Left ventricle myocardium superior (tissue), 1 donor: ENCODE measurements at places on chromosomes 4 and X. TPM values are rescaled to one million over a fixed set of nuclear protein-coding genes. Genes with fewer than 3 reads are reported as not detected.

GRCh38 chrX:46953597-46953996 is 41.4 kb downstream of the JADE3 start:
- no peak for DNase-seq

DNA sequence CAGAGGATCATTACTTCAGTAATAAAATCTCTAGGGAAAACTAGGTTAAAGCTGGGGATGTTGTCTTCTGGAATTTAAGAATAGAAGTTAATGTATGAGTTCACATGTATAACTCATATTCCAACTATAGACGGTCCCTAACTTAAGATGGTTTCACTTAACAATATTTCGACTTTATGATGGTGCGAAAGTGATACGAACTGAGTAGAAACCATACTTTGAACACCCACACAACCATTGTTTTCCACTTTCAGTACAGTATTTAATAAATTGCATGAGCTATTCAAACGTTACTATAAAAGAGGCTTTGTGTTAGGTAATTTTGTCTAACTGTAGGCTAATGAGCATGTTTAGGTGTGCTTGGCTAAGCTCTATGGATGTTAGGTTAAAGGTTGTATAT is 38.7 kb downstream of the CCSER1 start:
- no peak for DNase-seq

DNA sequence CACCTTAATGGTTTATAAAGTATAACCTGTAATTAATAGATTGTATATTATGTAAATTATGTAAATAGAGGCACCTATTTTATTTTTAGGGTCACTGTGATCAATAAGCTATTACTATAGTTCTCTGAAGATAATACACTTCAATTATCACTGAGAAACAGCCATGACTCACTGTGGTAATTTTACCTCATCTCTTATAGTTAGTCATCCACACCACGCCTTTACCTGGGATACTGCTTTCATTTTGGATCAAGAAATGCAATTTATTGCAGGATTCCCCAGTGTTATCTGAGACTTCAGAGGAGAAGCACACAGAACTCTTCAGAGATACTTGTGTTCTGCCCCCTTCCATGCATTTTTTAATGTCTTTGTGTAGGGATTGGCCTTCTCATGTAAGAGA is 348.1 kb upstream of the ATOH1 start:
- DNase-seq, result no peak

- DNase-seq, result no peak
Measured at GRCh38 chr4:30753316-30753715, 33.1 kb downstream of the PCDH7 start.

DNA sequence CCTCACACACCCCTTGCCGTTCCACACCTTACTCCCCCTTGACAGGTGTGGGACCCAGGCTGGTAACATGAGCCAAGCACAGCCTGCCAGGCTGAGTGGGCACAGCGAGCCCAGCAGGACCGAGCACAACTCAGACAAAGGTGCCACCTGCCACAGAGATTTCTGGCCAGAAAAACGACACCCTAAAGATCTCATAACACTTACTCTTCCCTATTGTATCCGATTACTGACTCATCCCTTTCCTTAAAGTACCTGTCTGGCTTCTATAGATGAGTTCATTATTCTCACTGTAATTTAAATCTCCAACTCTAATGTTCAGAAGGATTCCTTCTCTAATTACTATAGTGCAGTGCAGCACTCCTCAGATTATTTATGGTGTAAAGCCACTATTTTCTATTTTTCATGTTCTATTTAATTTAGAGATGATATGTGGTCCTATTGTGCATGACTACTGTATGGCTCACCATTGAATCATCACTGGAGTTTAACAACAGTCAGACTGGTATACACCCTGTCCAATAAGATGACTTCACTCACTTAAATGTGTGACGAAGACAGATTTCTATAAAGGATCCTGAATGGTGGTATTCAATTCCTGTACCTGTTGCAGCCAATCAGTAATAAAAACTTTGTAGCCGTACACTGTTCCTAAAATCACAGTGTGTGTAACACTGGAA is 7.6 kb upstream of the SYTL5 start:
- no peak for DNase-seq

DNA sequence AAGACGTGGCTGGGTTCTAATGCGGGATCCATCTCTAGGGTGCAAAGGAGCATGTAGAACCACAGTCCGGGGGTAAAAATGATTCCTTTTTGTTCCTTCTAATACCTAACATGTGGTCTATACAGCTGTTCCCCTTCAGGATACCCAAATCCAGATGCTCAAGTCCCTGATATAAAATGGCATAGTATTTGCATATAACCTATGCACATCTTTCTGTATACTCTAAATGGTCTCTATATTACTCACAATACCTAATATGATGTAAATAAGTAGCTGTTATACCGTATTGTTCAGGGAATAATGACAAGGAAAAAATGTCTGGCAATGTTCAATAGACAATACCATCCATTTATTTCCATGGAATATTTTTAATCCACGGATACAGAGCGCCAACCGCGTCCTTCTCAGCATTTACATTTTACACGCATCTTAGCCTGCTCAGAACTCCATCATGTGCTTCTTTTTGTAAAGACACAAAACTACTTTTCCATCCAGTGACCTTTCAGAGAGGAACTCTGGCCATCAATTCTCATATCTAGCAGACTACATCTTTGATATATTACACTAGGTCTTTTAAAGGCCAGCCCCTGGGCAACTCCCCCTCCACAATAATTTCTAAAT is 31.9 kb downstream of the ACSL1 start:
- DNase-seq, result no peak

DNA sequence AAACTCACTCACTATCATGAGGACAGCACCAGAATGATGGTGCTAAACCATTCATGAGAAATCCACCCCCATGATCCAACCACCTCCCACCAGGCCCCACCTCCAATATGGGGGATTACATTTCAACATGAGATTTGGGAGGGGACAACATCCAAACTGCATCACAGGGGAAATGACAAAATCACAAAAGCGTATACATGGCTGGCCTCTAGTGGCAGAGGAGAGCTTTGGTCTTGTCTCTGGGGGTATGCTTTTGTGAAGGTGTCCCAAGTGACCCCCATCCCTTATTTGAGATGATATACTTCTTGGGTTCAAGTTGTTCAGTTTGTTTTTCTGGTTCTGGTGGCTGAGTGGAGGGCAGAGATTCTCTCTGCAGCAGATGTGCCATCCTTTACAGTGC is 8.5 kb upstream of the SETD7 start:
- DNase-seq, result no peak

DNA sequence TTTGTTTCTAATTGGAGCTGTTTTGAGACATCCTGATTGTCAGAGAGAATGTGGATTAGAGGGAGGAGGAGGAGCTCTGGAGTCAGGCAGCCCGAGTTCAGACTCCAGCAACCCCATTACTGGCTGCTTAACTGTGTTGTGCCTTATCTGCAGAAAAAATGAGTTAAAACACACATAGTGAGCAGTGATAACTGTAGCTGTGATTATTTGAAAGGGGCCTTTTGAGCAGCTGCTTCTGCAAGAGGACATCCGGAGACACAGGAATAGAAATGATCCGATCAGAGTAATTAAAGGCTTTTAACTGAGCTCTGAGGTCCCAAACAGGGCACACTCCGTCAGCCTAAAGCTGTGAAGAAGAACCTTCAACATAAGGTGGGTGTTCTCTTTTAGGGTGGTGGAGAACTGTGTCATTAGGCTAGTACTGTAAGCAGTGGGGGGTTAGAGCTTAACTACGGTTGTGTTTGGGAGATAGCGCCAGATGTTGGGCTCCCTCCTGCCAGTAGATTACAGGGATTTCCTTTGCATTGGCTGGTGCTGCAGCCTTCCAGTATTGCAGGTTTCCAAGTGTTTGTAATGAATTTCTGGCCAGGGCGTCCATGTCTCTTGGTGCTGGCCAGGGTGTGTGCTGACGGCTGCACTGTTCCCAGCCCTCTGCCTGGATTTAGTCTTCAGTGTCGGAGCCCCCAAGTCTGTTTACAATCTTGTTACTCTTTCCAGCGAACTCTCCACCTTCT is 24.3 kb downstream of the ADD1 start:
- DNase-seq, result peak; percentile 58

GRCh38 chr4:164949448-164950143 is 27.9 kb downstream of the TRIM61 start:
- no peak for DNase-seq

DNA sequence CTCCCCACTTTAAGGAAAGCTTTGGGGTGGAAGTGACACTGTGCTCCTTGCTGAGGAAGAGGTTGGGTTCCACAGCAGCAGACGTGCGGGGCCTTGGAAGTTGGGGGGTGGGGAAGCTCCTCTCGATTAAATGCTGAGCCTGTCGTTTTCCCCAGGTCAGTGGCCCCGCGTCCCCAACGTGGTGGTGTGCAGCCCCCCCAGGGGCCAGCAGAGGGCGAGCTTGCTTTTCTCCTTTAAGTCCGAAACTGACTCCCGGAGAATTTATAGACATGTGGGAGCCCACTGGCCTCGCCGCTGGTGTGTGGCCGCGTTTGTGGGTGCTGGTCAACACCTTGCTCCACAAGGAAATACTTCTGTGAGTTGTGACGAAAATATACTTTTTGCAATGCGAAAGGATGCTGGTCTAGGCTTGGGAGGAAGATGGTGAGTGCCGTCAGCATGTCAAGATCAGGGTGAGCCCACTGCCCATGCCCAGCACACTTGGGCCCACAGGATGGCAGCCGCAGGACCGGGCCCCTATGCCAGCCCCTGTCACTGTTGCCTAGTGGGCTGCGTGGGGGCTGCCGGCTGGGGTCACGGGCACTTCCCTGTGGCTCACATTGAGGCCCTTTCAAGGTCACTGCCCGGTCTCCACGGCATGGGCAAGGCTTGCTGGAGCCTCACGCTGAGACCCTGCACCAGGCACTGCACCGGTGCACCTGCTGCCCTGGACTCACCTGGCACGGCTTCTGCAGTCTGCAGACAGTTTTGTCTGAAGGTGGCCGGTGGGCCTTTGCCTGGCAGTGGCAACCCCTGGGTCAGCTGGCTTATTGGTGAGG is 9.4 kb downstream of the UVSSA start:
- DNase-seq, result peak; percentile 83

DNA sequence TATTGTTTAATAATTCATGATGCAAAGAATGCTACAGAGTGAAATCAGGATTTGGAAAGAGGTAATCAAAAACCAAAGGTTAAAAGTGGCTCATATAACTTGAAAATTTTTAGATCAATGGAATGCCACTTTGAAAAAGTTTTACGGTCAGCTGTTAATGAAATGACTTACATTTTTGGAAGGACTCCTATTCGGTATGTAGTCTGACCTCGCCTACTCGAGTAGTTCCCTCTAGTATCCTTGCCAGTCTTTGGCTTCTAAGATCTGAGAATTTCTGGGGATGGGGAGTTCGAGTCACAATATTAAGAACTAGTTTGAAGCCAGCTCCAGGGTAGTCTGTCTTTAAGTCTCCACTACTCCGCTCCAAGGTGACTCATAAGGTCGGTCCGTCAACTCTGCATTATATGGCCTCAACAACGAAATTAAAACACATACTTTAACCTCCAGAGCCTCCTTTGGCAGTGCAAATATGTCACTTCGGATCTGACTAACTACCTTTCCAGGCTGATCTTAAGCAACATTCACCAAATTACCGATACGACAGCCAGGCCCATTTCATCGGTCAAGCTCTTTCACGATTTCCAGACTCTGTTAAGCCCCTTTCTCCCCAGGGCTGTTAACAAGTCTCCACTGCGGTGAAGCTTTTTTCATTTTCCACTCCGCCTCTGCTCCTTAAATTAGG is 733 bp upstream of the NAA15 start:
- no peak for DNase-seq

DNA sequence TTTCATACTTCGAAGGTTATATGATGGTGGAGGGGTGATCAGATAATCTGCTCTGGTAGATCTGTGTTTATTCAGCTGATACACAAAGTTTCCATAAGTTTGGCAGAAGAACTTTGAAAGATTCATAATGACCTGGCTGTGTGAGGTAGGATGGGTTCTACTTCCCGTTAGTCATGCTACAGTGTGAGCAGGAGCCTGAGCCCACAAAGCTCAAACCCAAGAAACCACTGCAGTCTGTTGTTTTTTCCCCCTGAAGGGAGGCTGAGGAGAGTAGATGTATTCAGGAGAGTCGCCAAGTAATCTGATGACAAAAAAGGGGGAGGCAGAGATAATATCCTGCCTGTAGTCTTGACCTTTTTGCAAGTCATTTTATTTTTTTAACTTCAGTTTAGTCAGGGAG is 52.8 kb upstream of the PPP3CA start:
- no peak for DNase-seq

- peak; percentile 75 for DNase-seq
Measured at GRCh38 chrX:68684291-68684918, 36.9 kb downstream of the STARD8 start.

GRCh38 chrX:150762258-150763165 is 69.3 kb downstream of the MTMR1 start:
- no peak for DNase-seq

GRCh38 chr4:11628093-11628725 is 199.5 kb upstream of the HS3ST1 start:
- DNase-seq, result no peak

GRCh38 chrX:84064164-84064563 is 123.8 kb downstream of the RPS6KA6 start:
- no peak for DNase-seq

- DNase-seq, result no peak
Measured at GRCh38 chr4:2008671-2008920, 178 bp downstream of the NELFA start.

GRCh38 chr4:54525602-54526001 is 132.2 kb upstream of the KIT start:
- DNase-seq, result no peak

DNA sequence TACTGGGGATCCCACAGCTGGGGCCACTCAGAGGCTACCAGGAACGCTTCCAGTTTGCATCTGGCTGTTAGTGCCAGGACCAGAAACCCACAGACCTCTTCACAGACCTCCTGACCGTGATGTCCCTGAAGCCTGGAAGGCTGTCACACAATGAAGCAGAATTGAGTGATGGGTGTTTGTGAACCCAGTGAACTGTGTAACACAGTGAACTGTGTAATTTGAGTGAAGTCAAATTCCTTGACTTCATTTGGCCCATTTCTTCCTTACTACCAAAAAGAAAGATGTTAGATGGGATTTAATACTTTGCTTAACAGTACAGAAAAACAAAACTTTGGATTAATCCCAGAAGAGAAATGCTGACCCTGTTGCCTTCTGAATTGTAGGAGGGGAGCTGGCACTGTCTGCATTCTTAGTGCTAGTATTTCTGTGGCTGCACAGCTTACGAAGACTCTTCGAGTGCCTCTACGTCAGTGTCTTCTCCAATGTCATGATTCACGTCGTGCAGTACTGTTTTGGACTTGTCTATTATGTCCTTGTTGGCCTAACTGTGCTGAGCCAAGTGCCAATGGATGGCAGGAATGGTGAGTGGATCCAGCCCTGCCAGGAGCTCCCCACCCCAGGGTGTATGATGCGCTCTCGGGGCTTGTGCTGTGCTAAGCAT is 17.8 kb downstream of the SRD5A3 start:
- DNase-seq, result no peak

The MEPE gene
- not detected for total RNA-seq

The ZNF157 gene
- total RNA-seq, result not detected

The BRS3 gene
- total RNA-seq, result not detected

The ASB5 gene
- 3.1 TPM for total RNA-seq

The FGA gene
- not detected for total RNA-seq

The PNMA3 gene
- total RNA-seq, result 1.8 TPM

The TCEAL7 gene
- total RNA-seq, result 4.0 TPM

The DCK gene
- total RNA-seq, result 6.6 TPM

The PRR32 gene
- total RNA-seq, result not detected

The SPANXN4 gene
- total RNA-seq, result not detected

The LEF1 gene
- total RNA-seq, result 0.47 TPM
